Stimulated activated CD8-positive, alpha-beta memory T cell treated with anti-CD3 and anti-CD28 coated beads, Interleukin-7, amount 100 ng/mL, for 1 hour (primary cell): ENCODE measurements at places on chromosomes 13 and 19.

DNA sequence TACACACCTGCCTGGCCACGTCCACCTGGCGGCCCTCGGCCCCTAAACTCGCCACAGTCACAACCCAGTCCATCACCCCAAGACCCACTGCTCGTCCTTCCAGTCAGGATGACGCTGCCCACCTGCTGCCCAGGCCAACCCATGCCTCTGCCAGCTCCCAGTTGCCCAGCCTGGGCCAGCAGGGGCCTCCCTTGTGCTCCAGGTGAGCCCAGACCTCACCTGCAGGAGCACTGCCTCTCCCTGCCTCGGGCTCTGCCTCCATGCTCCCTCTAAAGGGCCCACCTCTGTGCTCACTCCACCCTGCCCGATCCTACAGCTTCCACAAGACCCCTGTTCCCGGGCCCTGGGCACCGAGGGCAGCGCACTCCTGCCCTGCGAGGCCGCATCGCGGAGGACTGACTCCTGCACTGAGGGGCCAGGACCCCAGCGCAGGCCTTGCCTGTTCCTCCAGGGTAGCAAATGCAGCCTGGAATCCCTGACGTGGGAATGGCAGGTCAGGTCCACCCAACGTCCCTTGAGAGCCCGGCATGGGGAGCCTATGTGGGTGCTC, 8.0 kb upstream of the CACTIN start:
- DNase-seq: no peak

GRCh38 chr19:3140667-3141038, 4.8 kb downstream of the GNA15 start:
- no peak for DNase-seq

- no peak for DNase-seq
Observed at GRCh38 chr19:55672418-55672817, 2.6 kb upstream of the EPN1 start.

- no peak for DNase-seq
Observed at GRCh38 chr19:42540071-42540553, 11.8 kb upstream of the CEACAM1 start.

- DNase-seq: no peak
Observed at GRCh38 chr19:19348266-19348665, 27.6 kb downstream of the MAU2 start.

DNA sequence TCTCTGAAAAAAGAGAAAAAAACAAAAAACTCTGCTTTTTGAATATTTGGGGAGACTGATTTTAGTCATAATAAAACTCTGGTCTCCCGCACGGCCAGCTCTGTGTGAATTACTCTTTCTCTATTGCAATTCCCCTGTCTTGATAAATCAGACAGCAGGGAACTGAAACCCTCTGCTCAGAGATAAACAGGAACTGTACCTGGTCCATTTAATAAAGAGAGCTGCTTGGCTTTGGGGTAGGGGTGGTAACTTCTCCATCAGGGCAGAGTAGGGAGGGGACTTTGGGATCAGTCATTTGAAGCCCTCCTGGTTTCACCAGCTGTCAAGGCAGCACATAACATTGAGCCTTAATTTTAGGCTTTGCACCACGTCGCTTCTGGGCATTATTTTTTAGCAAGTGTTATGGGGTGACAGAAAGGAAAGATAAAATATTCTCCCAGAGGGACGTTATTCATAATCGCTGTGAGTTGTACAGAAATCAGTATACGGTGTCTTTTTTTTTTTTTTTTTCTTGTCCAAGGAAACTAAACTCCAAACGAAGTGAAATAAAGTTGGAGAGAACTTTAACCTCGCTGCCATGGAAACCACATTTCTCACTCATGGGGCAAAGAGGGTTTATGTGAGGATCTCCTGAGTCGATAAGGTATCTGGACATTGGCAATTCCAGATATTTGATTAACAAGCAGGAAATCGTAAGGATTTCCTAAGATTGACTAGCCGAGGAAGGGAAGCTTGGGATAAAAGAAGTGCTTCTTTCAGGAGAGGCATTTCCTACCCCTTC, 99.0 kb upstream of the MRI1 start:
- DNase-seq: no peak
